ENCODE measurements at places on chromosomes 3 and 15.

- peak; percentile 35 for DNase-seq
Observed at GRCh38 chr15:95016511-95017229, 785.3 kb downstream of the MCTP2 start.

GRCh38 chr3:115252679-115253078 is 105.6 kb upstream of the ZBTB20 start:
- DNase-seq: no peak

- no peak for DNase-seq
Observed at GRCh38 chr3:103968751-103969150, 1398.0 kb upstream of the ALCAM start.

DNA sequence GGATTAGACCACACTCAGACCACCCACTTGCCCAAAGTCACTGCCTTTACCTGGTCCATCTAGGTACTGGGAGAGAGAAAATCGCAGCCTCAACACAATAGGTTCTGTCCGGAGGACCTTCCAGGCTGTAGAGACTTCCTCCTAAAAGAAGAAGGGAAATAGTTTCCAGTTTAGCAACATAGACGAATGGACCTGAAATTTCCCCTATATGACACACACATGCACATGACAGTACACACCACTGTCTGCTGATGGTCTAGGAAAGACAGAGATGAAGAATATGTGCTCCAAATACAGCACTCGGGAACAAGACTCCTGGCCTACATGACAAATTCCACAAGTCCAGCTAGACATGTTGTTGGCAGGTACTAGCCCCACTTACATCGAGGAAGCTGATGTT is 7.3 kb downstream of the PARP6 start:
- no peak for DNase-seq

GRCh38 chr3:31533169-31534064 is 692 bp downstream of the STT3B start:
- peak; percentile 13 for DNase-seq

GRCh38 chr3:160170409-160171370 is 54.5 kb upstream of the C3orf80 start:
- DNase-seq: no peak

DNA sequence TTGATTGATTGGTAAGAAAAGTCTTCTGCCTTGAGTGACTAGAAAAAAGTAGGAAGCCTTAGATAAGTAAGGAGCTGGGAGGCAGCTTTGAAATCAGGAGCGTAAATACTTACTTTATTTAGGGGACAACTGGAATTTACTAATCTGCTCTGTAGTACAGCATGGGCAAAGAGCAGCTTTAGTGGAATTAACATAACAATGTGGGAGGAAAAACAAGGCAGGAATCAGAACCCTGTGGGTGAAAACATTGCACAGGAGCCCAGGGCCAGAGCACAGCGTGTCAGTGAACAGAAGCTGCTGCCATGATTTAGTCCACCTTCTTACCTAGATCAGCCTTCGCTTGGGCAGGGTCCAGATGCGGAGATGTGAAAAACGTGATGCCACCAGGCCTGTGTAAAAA is 14.6 kb downstream of the FMN1 start:
- DNase-seq: no peak

GRCh38 chr3:194134231-194134756 is 1.7 kb upstream of the HES1 start:
- peak; percentile 40 for DNase-seq

DNA sequence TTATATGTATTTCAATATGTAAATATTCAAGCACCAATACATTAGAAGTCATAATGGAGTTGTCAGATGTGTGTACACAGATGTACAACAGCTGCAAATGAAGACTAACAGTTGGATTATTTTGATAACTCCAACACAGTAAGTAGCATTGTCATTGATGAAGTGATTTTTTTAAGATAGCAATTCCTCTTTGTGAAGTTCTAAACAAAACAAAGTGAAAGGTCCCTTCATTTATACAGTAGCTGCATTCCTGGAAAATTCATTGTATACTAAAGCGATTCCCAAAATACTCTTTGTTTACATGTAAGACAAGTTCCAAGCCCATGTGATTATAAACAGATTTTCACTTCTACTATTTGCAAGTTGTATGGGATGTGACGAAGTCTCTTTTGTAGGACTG is 114.7 kb downstream of the B3GALNT1 start:
- DNase-seq: no peak

DNA sequence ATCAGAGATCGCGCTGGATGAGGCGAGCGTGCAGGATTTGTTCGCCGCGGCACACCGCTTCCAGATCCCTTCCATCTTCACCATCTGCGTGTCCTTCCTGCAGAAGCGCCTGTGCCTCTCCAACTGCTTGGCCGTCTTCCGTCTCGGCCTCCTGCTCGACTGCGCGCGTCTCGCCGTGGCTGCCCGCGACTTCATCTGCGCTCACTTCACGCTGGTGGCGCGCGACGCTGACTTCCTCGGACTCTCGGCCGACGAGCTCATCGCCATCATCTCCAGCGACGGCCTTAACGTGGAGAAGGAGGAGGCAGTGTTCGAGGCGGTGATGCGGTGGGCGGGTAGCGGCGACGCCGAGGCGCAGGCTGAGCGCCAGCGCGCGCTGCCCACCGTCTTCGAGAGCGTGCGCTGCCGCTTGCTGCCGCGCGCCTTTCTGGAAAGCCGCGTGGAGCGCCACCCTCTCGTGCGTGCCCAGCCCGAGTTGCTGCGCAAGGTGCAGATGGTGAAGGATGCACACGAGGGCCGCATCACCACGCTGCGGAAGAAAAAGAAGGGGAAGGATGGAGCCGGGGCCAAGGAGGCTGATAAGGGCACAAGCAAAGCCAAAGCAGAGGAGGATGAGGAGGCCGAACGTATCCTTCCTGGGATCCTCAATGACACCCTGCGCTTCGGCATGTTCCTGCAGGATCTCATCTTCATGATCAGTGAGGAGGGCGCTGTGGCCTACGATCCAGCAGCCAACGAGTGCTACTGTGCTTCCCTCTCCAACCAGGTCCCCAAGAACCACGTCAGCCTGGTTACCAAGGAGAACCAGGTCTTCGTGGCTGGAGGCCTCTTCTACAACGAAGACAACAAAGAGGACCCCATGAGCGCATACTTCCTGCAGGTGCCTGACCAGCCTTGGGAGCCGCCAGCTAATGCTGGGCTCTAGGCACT is 819 bp downstream of the KLHL40 start:
- no peak for DNase-seq

- no peak for DNase-seq
Observed at GRCh38 chr15:80875568-80876347, 96.6 kb downstream of the CEMIP start.

- no peak for DNase-seq
Observed at GRCh38 chr15:82894971-82895520, 57.5 kb downstream of the HOMER2 start.

DNA sequence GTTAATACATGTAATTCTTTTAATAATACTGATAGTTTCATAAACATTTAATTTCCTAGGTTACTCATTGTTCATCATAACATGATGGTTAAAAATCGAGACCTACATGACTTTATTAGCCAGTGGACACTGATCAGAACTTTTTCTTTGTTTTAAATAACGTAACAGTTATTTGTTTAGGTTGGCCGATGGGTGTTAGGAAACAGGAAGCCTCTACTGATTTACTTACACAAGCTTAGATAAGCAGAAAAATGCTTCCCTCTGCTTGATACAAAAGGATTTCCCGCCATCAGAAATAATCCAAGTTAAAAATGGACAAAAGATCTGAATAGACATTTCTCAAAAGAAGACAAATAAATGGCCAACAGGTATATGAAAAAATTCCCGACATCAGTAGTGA is 16.6 kb upstream of the APH1B start:
- no peak for DNase-seq

DNA sequence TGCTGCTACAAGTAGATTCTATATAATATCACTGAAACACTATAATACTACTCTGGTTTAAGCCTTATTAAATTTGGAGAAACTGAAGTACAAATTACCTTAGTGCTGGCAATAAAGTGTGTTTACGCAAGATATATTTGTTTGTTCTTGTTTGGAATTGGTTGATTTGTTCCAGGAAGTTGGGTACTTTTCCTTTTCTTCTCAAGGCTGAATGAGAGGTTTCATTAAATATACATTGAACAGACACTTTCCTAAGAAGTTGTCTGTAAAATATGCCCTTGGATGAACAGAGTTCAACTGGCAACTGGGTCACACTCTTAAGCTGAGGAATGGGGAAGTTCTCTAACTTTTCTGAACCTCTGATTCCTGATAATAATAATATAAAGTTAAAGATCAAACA is 542.1 kb upstream of the NAALADL2 start:
- DNase-seq: no peak

- DNase-seq: peak; percentile 46
Observed at GRCh38 chr3:55662683-55663082, 175.6 kb upstream of the WNT5A start.

DNA sequence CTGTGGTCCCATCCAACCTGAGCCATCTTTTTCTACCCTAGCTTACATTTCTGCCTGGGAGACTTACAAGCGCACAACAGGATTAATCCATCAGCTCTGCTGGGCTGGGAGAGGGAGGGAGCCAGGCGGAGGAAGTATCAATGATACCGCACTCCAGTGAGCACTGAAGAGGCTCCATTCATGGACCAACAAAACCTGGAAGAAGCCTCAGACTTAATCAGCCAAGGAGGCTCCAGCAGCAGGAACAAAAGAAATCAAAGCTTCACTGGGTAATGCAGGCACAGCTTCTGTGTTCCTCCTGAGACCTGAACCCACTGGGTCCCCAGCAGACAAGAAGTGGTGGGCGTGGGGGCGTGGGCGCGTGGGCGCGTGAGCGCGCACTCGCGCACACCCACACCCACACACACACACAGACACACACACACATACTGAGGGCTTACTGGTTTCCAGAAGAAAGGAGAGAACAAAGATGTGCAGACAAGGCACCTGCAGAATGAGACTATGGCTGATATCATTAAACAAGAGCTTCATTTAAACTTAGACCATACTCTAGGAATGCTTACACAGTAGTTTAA is 87.0 kb upstream of the BOC start:
- DNase-seq: no peak

DNA sequence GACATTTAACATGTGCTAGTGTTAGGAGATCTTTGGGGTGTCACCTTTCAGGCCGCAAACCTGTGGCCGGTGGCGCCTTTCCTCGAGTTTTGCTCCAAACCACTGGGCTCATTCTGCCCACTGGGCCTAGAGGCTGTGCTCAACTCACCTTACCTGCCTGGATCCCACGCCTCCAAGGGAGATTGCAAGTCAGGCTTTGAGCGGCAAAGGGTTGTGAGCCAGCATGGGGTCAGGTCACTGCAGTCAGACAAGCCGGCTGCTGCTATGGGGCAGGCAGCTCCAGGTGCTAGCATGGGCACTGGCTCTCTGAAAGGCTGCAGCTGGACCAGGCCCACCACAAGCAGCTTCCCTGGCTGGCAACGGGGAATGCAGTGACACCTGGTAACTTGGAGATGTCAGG is 265.5 kb downstream of the ZBBX start:
- DNase-seq: no peak

DNA sequence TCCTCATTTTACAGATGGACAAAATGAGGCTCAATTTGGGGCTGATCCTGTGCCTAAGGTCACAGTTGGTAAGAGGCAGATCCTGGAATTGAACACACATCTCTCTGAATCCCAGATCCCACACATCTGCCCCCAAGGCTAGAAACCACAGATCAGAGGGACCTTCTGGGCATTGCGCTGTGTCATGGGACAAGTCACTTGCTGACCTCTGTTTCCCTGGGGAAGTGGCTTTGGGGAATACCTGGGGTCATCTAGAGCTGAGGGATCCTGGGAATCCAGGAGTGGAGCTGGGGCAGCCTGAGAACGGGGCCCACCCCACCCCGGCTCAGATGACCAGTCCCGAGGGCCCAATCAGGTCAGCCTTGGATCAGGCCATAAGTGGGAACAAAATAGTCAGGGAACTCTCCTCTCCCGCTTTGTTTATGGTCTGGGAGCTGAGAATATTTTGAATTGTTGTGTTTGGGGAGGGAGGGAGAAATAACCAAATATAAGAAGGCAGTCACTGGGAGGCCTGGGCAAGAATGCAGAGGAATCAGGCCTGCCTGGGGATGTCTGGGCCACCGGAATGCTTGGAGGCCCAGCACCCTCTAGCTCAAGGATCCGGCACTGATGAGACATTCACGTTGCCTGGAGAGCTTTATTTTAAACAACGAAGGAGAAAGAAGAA is 8.8 kb upstream of the SLC6A6 start:
- no peak for DNase-seq

DNA sequence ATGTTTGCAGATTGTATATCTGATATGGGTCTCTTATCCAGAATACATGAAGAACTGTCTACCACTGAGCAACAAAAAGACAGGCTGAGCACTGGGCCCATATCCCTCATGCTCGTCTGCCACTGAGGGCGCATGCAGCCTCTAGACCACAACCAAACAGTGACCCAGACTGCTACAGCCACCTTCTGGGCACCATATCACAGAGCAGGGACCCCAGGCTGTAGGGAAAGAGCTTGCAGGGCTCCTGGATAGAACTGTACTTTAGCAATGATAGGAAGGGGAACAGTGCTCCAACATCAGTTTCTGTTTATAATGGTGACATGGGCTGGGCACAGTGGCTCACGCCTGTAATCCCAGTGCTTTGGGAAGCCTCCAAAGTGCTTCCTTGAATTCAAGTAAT is 40.2 kb upstream of the TMEM87A start:
- no peak for DNase-seq

GRCh38 chr3:50161320-50161719 is 6.2 kb downstream of the SEMA3F start:
- no peak for DNase-seq

DNA sequence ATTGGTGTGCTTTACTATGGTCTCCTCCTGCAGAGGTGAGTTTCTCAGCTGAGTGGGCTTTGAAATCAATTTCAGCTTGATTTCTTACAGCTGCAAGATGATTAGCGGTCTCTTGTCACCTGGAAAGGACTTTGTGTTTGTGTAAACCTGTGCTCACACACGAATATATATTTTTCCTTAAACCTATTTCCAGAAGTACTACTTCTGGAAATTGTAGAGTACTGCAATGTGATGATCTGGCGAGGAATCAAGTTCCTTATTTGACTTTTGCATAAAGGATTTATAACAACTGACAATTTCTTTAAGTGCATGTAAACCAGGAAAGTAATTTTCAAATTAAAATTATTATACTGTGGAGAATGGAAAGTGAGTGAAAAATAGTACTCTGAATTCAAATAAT is 2.1 kb downstream of the MCTP2 start:
- DNase-seq: no peak

GRCh38 chr15:72474466-72474911 is 359 bp downstream of the ARIH1 start:
- DNase-seq: peak; percentile 21

DNA sequence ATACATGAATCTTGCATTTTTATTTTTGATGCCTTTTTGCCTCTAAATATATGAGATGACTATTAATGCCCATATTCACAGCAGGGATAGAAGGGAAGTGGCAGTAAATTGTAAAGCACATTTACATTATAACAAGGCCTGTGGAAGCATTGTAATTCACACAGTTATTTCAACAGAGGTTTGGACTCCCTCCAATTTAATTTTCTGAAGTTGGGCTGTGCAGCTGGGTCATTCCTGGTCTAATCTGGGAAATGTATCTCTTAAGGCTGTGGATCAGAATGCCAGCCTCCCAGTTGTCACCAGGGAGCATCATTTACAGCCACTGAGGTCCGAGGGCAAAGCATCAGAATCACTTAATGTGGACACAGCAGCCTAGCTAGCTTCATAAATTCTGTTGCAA is 434.5 kb downstream of the MFSD1 start:
- peak; percentile 57 for DNase-seq

All from HCEC 1CT (cell line).